ENCODE measurements at places on chromosomes 3 and 15.

DNA sequence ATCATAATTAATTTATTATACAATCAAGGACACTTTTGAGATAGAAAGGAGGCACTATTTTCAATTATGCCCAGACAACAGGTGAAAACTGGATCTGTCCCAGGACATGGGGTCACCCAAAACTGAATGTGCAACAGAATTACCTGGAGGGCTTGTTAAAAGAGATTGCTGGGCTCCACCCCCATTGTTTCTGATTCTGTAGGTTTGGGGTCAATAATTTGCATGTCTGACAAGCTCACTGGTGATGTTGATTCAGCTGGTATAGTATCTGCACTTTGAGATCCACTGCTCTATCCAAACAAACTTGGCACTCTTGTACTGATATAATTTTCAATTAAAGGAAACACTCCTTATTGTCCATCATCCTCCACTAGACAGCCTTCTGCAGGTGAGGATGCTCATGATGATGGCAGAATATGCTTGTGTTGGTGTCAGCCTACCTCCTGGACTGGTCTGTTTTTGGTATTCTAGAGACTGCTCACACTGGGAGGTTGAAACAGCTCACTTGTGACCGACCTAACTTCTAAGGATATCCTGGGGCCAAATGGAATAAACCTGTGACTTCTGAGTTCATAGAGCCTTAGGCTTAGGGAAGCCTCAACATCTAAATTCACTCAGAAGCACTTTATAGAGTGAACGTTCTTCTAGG is 2.2 kb downstream of the P2RY14 start:
- no peak for DNase-seq

DNA sequence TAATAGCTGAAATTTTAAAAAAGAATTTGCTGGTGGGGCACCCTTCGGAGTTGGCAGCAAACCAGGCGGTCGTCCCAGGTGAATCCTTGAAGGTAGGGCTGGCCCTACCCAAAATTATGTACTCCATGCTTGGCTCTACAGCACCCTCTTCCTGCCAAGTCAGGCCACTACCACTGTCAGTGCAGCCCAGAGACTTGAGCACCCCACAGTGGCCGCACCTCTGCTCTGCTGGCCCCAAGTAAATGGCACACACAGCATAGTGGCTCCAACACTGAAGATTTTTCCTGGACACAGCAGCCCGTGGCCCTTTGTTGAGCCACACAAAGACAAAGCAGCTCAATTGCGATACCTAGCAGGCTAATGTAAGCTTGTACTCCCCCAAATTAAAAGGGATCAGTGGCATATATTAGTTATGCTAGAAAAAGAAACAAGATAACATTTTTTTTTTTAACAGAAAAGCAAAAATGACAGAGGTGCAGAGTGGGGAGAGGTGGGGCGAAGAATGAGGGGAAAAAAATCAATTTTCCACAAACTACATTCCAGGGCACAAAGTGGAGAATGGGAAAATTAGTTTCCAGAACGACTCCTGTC is 250.5 kb downstream of the UACA start:
- DNase-seq: peak; percentile 48

- DNase-seq: no peak
Observed at GRCh38 chr3:47455806-47456452, 19.8 kb downstream of the SCAP start.

- no peak for DNase-seq
Observed at GRCh38 chr15:38652998-38653397, 88.4 kb upstream of the RASGRP1 start.

Measured in 8988T (cell line).